ENCODE measurements at places on chromosomes 1 and 21.

DNA sequence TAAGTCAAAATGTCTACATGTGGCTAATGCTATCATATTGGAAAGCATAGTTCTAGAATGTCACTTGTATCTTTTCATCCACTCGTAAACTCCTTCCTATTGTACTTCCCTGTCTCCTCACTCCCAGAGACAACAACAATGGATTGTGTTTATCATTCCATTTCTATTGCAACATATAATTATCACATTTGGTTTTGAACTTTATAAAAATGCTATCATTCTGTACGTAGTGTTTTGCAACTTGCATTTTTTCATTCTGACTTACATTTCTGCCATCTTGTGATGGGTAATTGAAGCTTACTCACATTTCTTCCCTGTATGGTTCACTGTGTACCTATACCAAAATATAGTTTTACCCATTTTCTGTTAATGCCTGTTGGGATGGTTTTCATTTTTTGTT, 14.5 kb upstream of the CSF3R start:
- no peak for DNase-seq

DNA sequence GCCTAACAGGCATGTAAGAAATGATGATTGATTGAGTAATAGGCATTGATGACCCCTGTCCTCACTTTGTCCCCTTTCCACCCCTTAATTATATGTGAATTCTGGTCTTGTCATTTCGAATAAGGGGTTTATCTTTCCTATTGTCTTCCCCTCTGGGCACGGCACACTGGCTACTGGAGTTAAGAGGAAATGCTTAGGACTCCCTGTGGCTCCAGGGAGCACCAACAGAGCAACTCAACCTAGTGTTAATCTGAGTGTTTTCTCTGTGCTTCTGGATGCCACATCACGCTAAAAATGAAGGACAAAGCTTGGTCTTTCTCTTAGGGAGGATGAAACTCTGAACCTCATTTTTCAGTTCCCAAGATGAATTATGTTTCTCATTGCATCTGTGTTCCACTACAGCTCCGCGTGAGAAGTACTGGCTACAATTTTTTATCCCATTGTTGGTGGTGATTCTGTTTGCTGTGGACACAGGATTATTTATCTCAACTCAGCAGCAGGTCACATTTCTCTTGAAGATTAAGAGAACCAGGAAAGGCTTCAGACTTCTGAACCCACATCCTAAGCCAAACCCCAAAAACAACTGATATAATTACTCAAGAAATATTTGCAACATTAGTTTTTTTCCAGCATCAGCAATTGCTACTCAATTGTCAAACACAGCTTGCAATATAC, 5.3 kb downstream of the FCER1A start:
- DNase-seq, result no peak

DNA sequence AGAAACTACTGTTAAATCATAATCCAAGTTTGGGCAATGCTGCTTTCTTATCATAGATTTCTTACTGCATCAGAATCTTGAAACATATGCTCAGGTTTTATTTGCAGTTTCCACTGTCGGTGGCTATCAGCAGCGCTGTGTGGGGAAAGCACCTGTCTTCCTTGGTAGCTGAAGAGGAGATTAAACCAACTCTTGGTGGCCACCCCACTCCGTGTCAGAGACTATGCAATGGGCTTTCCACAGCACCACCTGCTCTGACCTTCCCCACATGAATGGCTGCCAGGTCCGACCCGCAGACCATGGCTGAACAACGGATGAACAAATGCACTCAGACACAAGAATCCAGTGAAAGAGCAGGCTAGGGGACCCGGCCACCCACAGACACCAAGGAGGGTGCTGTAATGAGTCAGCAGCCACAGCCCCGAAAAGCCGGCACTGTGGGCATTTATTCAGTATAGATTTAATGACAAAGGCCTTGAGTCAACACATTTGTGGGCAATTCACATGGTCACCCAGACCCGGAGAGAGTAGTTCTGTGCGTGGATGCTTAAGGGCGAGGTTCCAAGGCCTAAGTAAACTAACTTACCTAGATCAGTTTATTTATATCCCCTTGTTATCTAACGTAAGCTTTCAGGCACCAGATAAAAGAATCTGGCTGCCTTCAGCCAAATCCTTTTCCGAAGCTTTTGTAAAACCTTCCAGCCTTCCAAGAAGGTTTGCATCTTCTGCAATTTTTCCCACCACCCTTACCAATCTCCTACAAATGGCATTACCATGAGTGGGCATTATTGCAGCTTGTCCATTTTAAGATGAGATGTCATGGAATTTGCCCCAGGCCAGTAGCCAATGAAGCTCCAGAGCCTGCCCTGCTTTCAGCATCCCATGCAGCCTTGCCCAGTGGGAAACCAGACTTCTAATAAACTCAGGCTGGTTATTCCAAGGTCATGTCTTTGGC, 82.7 kb downstream of the HLCS start:
- no peak for DNase-seq

DNA sequence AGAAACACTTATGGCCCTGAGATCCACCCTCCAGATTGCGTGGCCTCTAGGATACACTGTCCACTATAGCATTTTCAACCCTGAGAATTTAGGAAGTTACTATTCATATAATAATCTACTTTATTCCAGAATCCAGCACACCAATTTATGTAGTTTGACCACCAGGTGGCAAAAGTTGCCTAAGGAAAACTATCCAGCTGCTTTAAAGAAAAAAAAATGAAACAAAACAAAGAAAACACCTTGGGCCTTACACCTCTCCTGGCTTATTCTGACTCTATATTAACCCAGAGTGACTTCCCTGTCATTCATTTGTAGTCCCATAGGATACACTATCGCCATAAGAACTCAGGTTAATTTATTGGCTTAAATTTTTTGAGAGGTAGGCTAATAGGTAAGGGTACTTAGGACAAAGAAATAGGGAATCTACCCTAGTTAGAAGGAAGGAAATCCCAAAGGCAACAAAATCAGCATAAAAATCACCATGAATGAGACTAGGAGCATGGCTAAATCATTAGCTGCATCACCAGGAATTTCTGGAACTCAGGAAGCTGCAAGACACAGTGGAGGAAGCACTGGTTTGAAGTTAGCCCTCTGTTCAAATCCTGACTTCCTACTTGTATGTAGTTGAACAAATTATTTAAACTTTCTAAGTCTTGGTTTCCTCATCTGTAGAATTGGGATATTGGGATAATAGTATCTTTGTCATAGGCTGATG, 107.5 kb downstream of the SPAG17 start:
- no peak for DNase-seq

GRCh38 chr1:150259758-150260669, 2.4 kb downstream of the CA14 start:
- no peak for DNase-seq

- no peak for DNase-seq
These were observed 93.3 kb upstream of the WNT4 start for GRCh38 chr1:22236166-22236565.

- no peak for DNase-seq
These were observed 9.7 kb upstream of the ATAD3B start for GRCh38 chr1:1461721-1462317.

- no peak for DNase-seq
These were observed 32.9 kb downstream of the UROD start for GRCh38 chr1:45044916-45045315.

- DNase-seq, result no peak
These were observed 56.0 kb downstream of the KANK4 start for GRCh38 chr1:62263006-62263813.

DNA sequence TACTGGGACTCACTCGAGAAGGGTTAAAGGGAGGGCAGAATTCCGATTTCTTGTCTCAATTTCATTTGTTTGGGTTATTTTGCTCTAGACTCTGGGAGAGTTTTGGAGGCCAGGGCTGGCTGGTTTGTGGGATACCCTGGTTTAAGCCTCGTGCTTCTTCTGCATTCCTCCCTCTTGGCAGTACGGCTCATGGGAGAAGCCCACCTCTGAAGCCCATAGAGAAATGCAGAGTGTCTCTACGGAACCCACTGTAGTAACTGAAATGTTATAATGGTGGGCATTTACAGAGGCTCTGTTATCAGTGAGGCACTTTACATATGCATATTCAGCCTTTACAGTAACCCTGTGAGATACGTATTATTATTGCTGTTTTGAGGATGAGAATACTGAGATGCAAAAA, 43.9 kb downstream of the ROR1 start:
- DNase-seq, result no peak

DNA sequence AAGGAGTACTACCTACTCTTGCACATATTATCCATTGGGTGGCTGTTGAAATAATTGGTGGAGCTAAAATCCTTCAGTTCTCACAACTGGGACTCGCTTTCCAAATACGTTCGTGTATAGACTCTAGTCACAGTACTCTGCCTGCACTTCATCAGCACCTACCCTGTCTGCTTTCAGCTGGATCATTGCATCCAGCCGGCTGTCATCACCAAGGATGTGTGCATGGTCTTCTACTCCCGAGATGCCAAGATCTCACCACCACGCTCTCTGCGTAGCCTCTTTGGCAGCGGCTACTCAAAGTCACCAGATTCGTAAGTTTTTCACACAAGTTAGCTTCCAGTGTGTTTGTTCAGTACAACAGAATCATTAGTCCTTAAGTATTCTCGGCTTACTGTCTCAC, 37.3 kb upstream of the PGD start:
- DNase-seq, result no peak

GRCh38 chr1:59747420-59748024, 67.2 kb upstream of the HOOK1 start:
- no peak for DNase-seq

DNA sequence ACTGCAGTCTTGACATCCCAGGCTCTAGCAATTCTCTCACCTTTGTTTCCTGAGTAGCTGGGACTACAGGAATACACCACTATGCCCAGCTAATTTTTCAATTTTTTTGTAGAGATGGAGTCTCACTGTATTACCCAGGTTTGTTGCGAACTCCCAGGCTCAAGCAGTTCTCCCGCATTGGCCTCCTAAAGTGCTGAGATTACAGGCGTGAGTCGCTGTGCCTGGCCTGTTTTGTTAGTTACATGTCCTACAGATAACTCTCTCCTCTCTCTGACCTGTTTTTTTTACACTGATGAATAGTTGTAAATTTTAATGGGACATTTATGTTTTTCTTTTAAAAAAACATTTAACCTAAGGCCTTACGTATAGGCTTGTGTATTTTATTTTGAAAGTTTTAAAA, 19.8 kb downstream of the PTBP2 start:
- DNase-seq, result no peak

DNA sequence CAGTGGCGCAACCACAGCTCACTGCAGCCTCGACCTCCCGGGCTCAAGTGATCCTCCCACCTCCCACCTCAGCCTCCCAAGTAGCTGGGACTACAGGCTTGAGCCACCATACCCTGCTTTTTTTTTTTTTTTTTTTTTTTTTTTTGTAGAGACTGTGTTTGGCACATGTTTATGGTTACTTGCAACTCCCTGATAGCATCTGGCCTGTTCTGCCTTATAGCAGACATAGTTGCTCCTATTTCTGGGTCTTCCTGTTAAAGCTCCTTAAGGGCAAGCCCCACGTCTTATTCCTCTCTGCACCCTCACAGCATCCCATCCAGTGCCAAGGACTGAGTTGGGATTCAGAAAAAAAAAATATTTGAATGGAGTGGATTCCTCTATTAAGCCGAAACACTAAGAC, 17.1 kb upstream of the CNR2 start:
- no peak for DNase-seq

- DNase-seq, result no peak
These were observed 11.9 kb downstream of the RPL5 start for GRCh38 chr1:92843429-92844352.

DNA sequence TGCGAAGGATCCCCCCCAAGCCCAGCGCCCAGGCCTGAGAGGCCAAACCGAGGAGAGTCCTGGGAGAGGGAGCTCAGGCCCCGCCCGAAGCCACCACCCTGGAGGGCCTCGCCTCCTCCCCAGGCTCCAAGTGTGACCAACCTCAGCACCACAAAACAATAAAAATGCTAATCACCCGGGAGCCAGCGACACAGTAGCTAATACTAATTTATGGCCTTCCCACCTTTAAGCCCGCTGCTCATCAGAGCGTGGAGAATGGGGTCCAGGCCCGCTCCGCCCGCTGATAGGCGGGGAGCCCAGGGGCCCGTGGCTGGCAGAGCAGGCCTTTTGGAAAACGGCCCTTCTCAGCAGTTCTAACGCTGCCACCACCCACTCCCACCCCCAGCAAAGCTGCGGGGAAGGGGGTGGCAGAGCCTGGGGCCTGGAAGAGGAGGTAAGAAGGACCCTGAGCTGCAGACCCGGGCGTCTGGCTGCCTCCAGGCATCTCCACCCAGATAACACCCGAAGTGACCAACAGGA, 20.4 kb upstream of the TAS1R2 start:
- DNase-seq, result no peak

DNA sequence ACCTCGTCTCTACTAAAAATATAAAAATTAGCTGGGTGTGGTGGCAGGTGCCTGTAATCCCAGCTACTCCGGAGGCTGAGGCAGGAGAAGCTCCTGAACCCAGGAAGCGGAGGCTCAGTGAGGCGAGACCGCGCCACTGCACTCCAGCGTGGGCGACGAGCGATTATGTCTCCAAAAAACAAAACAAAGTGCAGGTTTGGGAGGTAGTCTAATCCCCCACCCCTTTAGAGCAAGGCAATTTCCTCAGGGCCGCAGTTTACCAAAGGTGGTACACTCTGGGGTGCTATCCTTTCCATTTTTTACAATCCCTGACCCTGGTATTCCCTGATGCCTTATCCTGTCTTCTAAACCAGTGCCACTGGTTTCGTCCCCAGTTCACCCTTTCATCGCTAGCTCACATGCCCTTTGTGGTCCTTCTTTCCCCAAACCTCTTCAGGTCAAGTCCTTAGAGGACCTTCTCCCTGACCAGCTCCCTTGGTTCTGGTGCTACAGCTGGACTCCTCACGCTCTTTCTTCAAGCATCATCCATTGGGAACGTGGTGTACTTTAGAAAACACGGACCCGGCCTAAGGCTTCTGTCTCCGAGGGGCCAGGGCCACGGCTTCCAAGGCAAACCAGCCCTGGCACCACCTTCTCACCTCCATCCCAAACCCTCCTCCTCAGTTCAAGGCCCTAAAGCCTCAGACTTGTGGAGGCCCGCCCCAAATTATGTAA, 873 bp downstream of the IFT25 start:
- no peak for DNase-seq

GRCh38 chr1:147821883-147822282, 61.5 kb upstream of the GJA5 start:
- DNase-seq, result no peak

- no peak for DNase-seq
These were observed 26.4 kb downstream of the HIVEP3 start for GRCh38 chr1:41892301-41892781.

GRCh38 chr1:226690460-226690982, 48.6 kb downstream of the ITPKB start:
- DNase-seq, result no peak

GRCh38 chr1:77538956-77539518, 143.4 kb downstream of the ZZZ3 start:
- DNase-seq, result no peak

DNA sequence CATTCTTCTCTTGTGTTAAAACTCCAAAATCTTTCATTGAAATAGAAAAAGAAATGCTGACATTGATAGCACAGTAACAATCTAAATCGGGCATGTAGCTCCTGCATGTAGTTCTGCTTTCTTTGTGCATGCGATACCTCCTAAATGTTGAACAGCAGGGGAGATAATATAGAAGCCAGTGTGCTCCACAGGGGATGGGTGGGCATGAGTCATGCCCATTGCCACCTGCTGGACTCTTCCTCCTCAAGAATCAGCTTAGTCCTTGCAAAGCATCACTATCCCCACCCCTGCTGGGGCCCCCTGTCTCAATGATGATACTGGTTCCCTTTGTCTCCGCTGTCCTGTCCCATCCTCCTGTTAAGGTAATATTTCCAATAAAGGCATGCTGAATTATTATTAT, 203.0 kb downstream of the RWDD3 start:
- no peak for DNase-seq

- DNase-seq, result no peak
These were observed 4.2 kb downstream of the HTR6 start for GRCh38 chr1:19668888-19669287.

GRCh38 chr1:41780322-41780721, 138.4 kb downstream of the HIVEP3 start:
- no peak for DNase-seq

Measured in activated T-helper 2 cell treated with anti-CD3 and anti-CD28 coated beads, Interferon-gamma antibody, Interleukin-2, Interleukin-4, amounts not matched to agents 10 μg/mL and 5 μg/mL and 100 μg/mL, durations not matched to agents 14 hours and 24 hours and 36 hours (primary cell).